ENCODE measurements at places on chromosomes 3 and 15.

GRCh38 chr15:69802432-69802831, 295.3 kb downstream of the TLE3 start:
- no peak for DNase-seq

GRCh38 chr3:48938689-48939088, 20.0 kb downstream of the ARIH2 start:
- DNase-seq, result no peak

DNA sequence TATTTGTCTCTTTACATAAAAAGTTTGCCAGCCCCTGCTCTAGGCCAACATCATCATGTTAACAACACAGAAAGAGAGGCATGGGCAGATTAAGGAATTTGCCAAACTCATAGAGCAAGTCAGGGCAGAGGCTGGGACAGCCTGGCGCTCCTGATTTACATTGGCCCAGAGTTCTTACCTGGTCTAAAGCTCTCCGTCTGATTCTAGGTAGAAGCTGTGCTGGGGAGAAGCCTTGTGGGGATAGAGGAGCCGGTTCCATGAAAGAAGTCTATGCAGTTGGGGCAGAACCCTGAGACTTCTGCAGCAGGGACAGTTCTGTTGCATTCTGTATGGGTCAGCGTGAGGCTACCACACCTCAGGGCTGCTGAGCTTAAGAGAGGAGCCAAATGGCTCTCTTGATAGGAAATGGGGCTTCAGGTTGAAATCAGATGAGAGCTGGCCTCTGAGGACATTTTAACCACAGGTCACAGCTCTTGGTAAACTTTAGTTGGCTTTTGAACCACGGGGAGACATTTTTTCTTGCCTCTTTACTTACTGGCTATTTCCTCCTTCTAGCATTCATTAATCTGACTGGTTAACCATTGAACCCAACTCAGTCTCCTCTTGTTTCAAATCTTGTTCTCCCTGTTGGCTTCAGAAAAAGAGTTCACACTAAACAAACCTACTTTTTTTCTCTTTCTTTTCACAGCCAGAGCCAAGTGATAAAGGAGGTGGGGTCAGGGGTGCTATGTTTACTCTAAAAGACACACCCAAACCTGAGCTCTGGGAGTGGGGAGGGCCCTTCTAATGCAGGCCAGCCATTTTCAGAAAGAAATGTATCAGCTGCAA, 250.7 kb downstream of the OPA1 start:
- no peak for DNase-seq

DNA sequence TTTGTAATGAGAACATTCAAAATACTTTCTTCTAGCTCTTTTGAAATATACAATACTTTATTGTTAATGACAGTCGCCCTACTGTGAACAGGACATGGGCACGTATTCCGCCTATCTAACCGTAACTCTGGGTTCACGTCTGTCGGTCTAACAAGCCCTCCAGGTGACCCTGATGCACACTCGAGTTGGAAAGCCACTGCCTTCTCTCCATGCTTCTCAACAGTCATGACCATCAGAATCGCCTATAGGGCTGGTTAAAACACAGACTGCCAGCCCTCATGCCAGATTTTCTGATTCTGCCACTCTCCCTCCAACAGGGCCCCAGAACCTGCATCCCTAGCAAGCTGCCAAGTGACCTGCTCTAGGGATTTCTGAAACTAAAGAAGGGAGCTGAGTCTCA, 140.2 kb downstream of the FOXP1 start:
- DNase-seq, result no peak

GRCh38 chr3:89184151-89184995, 77.0 kb downstream of the EPHA3 start:
- no peak for DNase-seq

DNA sequence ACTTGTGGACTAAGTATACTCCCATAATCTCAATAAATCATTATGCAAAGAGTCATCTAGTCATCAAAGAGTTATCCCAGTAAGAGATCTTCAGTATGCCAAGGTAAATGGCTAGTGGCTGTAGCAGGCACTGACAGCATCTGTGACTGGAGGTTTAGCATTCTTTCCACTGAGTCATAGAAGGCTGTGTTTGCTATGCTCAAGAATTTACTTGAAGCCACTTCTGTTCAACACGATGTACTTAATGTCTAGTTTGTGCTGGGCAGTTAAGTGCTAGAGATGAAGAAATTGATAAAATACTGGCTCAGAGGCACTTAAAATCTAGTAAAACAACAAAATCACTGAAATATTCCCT, 13.0 kb downstream of the ZBED2 start:
- DNase-seq, result no peak

DNA sequence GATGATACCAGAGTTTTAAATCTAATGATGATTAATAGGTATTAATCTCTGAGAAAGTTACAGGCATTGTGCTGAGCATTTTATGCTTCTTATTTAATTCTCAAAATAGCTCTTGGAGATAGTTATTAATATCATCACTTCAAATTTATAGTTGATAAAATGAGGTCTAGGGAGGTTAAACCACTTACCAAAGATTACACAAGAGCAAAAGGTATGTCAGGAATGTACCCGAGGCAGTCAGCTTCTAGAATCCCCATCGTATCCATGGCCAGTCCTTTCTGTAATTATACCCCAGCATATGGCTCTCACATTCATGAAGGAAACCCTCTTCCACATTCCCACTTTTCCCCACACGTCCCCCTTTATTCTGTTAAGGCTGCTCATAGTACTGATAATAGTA, 421.3 kb downstream of the PYDC2 start:
- no peak for DNase-seq

- no peak for DNase-seq
Measured at GRCh38 chr15:47570881-47571640, 146.2 kb upstream of the SEMA6D start.

GRCh38 chr3:38251197-38251596, 14.4 kb upstream of the SLC22A13 start:
- no peak for DNase-seq

DNA sequence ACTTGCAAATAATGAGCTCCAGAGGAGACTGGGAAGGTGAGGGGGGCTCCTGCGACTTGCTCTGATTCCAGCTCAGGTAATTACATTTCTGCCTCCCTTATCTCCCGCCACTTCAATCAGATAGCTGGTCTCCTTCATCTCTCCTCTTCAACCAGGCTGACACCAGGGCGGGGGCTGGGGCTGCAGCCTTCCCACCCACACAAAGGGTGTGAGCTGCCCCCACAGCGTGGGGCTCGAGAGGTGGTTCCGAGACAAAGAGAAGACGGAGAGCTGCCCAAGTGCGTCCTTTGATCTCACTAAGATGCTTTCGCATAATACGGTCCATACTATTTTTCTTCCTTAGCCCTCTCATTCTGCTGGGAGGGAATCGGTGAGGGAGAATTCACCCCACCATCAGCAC, 139.7 kb downstream of the NSMCE3 start:
- no peak for DNase-seq

DNA sequence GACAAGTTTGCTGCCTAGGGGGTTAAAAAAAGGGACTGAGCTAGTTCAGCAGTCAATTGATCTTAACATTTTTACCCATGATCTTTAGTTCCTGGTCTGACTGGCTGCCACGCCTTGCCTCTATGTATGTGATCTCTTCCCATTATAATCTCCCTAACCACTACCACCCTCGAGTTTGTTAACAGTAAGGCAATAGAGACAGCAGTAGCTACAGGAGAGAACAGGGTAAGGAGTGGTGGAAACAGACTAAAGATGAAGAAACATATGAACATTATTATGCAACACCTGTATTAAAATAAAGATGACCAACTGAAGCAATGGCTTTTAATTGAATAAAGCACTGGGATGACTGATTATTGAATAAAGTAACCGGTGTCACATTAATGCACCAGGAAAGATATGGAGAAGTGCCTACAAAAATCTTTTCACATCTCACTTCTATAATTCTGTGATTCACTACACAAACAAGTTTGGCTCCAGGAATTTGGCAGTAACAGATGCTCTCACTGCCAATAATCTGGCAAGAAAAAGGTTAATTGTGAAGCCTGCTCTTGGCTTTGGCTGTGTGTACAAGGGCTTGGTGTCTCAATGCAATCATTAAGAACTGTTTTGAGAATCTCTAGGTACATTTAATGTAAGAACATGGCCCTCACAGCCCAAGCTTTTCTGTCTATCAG, 95.7 kb downstream of the HHLA2 start:
- DNase-seq, result no peak

DNA sequence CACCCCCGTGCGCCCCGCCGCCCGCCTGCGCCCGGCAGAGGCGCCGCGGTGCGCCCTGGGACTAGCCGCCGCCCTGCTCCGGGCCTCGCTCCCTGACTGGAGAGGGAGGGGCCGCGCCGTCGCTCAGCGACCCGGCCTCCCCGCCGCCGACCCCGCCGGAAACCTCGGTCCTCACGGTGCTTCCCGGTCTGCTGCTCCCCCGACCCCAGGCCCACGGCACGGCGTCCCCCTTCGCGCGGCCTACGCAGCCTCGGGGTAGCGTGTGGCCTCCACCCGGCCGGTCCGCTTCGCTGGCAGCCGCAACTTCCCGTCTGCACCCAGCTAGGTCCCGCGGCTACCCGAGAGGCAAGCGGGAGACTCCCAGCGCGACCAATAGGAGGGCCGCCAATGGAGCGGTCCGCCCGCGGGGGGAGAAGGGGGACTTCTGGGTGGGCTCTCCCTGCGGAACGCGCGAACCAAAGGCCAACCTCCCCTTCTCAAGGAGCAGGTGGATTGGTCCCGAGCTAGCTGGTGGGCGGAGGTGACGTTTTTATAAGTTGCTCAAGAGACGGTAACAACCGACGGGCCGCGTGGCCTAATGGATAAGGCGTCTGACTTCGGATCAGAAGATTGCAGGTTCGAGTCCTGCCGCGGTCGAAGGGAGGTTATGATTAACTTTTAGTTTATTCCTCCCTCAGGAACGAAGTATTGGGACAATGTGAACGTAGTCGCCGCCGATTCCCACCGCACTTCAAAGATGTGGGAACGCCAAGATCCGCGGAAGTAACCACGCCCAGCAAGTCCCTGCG, at the start of gene POLG:
Gene POLG, minus strand, starts transcription at position 315 of the 788 bp plus-strand sequence. CDS start 1,070 bp downstream, outside the sequence.
- DNase-seq, result peak; percentile 98

- DNase-seq, result no peak
Measured at GRCh38 chr3:51729042-51729633, 22.3 kb downstream of the GRM2 start.

DNA sequence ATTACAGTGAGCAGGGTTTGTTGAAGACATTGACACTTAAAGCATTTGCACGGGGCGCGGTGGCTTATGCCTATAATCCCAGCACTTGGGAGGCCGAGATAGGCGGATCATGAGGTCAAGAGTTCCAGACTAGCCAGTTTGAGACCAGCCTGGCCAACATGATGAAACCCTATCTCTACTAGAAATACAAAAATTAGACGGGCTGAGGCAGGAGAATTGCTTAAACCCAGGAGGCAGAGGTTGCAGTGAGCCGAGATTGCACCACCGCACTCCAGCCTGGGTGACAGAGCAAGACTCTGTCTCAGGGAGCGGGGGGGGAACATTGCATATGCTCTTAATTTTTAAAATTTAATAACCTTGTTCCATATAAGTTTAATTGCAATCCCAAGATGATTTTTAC, 11.9 kb downstream of the STT3B start:
- DNase-seq, result no peak

DNA sequence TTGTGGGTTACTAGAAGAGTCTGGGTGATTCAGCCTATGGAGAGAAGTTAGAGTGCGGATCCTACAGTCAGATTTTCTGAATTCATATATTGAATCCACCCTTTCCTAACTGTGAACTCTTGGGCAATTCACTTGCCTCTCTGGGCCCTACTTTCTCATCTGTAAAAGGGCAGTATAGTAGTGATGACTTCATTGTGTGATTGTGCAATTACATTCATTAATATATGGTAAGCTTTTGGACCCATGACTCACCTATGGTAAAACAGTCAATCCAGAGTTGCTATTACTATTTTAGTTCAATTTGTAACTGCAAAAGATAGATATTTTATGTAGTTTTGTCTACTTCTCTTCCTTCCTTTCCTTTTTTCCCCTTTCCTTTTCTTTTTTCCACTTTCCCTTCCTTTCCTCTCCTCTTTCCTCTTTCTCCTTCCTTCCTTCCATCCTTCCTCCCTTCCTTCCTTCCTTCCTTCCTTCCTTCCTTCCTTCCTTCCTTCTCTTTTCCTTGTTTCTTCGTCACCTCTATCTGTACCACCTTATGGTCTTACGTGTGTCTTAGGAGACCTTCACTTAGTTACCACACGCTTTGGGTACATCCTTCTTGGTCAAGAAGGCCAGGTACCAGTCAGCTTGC, 37.0 kb downstream of the GMNC start:
- no peak for DNase-seq

- no peak for DNase-seq
Measured at GRCh38 chr3:212432-212831, 15.9 kb downstream of the CHL1 start.

GRCh38 chr3:106161246-106161645, 292.4 kb upstream of the CBLB start:
- DNase-seq, result no peak

DNA sequence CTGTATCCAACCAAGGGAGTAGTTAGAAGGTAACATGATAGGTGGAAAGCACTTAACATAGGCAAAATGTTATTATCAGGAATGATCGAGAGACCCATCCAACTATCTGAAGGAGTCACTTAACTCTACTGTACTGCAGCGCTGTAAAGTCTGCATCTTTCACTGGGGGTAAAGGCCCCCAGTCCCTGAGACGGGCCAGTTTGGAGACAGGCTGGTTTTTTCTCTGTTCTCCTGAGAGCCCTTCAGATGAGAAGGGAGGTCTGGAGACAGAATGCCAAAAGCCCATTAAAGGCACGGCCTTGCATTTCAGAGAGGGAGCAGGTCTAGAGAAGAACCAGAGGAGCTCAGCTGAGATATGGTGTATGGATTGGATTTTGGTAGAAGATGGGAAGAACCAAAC, 71.3 kb upstream of the CGNL1 start:
- no peak for DNase-seq

DNA sequence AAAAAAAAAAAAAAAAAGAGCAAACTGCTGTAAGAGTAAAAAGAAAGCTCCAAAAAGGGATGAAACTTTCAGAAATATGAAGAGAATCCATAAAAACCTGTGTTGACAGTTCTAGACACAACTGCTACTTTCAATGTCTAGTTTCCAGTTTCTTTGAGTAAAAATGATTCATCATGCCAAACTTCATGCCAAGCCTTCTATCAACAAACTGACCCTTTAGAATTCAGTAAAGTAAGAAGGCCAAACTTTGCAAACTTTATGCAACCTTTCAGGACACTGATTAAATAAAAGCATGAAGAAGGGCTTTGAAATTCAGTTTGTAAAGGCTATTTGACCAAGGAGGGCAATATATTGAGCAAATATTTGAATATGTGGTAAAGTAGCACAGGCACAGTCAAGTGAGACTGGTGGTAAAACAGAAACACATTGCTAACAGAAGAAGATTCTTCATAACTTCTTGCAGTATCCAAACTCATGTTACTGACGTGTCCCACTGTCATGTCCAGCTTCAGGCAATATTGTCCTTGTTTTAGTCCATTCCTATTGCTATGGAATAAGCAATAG, 56.3 kb upstream of the CFAP20DC start:
- no peak for DNase-seq

DNA sequence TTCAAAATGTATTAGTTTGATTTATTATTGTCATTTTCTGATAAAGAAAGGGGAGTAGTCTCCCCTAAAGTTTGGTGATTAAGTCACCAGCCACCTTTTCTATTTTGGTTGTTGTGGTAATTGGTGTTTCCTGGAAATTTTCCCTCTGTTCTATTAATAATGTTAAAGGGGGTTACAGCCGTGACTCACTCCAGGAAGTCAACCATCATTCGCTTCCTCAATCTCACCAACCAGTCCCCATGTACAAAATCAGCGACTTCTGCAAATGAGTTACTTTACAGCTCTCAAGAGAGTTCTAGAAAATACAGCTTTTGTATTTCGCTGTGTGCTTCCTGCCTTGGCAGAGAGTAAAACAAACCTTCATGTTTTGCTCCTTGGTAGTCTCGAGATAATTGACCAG, 285.1 kb downstream of the LPP start:
- no peak for DNase-seq

- DNase-seq, result no peak
Measured at GRCh38 chr15:60763688-60764087, 284.7 kb upstream of the ICE2 start.

Measured in occipital lobe (tissue), 3 donors.